SJSA1 (cell line): ENCODE measurements at places on chromosomes 3 and 15.
A peak's percentile ranks its signal among the peaks of the same experiment; 100 is the strongest.

DNA sequence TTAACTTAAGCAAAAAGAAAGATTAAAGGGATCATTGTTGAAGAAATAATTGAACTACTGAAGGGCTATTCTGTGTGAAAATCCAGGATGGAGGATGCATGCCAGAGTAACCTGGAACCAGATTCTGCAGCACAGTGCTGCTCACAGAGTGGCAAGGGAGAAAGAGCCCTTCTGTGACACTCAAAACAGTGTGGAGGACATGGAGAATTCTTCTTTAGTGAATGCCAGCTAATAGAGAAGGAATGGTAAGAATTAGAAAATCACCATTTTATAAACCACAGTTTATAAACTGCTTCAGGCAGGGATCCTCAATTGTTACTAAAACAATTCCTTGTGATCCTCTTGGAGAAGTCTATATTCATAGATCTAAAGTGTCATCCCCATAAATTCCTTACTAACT is 70.4 kb upstream of the ARHGEF26 start:
- peak; percentile 70 for DNase-seq

DNA sequence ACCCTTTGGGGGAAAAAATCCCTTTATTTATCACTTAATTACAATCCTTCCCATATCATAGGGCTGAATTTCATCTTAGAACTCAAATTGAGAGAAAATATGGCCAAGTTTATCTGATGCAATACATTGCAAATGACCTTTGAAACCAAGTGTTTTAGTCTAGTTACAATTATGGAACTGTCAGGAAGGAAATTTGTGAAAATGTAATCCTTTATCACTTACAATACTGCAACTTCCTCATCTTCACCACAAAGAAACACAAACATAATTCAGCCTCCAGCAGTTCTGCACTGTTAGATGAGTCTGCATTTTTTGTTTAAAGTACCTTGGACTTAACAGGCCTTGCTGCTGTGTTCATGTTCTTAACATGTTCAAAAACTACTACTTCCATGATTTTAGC is 4.6 kb downstream of the CCPG1 start:
- DNase-seq, result no peak

DNA sequence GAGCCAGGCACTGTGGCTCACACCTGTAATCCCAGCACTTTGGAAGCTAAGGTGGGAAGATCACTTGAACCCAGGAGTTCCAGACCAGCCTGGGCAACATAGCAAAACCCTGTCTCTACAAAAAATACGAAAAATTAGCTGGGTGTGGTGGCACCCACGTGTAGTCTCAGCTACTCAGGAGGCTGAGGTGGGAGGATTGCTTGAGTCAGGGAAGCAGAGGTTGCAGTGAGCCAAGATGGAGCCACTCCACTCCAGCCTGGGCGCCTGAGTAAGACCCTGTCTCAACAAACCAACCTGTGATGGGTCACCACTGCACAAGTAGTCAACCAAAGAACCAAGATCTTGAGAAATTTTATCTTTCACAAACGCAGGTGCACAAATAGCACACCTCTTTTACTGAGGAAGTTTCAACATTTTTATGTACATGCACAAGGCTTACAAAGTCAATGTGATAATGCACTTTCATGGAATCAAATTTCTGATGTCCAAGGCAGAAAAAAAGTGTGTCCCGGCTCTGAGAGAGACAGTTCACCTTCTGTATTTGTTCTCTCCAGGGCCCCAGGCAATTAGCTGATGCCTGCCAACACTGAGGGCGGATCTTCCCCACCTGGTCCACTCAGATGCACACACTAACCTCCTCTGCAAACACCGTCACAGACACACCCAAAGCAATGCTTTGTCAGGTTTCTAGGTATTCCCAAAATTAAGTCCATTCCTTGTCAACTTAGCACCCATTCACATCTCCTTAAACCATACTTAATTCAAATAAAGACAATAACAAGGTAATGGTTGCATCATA is 12.4 kb downstream of the ACAA1 start:
- DNase-seq, result no peak

GRCh38 chr3:125134952-125135351 is 77.6 kb downstream of the SLC12A8 start:
- no peak for DNase-seq

DNA sequence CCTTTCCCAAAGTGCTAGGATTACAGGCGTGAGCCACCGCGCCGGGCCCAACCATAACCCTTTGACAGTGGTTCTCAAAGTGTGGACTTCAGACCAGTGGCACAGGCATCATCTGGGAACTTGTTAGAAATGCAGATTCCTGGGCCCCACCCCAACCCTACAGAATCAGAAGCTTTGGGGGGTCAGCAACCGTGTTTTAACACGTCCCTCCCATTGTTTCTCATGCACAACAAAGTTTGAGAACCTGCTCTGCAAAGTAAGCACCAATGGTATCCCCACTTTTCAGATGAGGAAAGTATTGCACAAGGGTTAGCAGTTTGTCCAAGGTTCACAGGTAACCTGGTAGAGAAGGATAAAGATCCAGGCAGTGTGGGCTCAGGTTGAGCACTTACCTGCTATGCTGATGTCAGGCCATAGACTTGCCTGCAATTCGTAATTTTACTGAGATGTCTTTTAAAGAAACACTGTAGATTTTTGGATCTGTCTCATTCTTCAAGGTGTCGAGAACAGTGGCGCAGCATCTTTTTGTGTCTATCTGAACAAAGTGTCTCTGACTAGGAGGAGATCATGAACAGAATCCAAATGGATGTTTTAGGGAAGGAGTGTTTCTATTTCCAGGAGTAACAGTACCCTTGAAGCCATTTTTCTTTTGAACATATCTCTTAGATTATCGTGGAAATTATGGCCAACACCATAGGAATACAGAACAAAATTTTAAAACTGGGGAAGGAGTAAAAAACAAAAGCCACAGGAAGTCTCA is 2.5 kb downstream of the GXYLT2 start:
- DNase-seq, result no peak

GRCh38 chr3:46681856-46682540 is 11.5 kb downstream of the ALS2CL start:
- no peak for DNase-seq

- DNase-seq, result no peak
These were observed 171.2 kb downstream of the KCNMB2 start for GRCh38 chr3:178707311-178708031.

DNA sequence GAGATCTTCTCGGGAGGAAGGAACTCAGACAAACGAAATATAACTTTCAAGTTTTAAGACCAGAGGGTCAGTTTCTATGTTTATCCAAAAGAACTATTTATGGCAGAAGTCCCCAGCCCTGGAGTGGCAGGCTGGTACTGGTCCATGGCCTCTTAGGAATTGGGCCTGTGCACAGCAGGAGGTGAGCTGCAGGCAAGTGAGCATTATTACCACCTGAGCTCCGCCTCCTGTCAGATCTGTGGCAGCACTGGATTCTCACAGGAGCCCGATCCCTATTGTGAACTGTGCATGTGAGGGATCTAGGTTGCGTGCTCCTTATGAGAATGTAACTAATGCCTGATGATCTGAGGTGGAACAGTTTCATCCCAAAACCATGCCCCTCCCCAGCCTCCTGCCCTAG is 14.3 kb upstream of the HPS3 start:
- no peak for DNase-seq

GRCh38 chr3:114428044-114428595 is 134.3 kb downstream of the TIGIT start:
- no peak for DNase-seq
